ENCODE measurements at places on chromosomes 16 and 17.

DNA sequence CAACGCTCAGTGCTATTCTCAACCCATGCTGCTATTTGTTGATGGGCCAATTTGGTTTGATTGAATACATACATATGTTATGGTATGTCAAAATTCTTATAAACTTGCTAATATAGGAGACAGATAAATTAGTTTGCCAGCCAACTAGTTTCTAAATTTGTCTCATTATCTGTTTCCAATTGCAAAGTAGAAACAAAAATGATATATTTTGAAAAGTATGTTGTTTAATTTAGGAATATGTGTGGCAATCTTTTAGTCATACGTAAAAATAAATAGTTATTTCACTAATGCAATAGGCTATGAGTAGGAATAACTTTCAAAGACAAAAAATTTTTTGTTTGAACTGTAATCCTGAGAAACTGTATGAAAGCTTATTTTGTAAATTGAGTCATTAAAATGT is 210.6 kb upstream of the KCNJ16 start:
- DNase-seq = no peak

GRCh38 chr17:38660097-38661025 is 14.4 kb downstream of the EPOP start:
- no peak for DNase-seq

DNA sequence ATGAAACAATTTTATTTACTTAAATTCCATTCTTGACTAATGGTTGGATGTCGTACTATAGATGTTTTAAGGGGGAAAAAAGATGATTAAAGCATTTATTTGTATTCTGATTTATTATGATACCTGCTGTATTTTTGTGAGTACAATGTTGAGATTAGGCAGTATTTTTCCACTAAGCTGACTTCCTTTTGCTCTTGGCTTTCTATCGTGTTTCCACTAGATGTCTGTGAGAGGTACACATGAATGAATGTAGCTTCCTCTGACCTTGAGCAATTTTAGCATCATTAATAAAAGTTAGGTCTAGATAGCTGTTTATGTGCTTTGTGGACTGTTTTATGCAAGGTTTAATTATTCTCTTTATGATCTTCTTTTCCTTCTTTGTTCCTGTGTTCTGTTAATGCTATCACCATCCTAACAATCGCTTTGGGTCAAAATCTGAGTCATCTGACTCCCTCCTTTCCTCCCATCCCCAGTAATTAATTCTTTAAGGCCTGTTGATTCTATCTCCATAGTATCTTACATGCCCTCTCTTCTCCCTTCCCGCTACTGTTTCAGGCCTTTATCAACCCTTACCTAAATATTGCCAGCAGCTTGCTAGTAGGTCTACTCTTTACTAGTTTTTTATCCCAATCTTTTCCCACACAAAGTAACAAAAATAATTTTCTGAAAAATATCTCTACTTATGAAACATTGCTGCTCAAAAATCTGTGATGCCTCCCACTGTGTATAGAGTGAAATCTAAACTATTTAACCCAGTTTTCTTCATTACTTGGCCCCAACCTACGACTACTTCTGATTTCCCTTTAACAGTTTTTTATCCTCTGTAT is 76.0 kb downstream of the VMP1 start:
- peak; percentile 57 for DNase-seq

GRCh38 chr17:34168989-34169388 is 86.1 kb upstream of the CCL2 start:
- no peak for DNase-seq

GRCh38 chr17:45353043-45353442 is 36.2 kb upstream of the MAP3K14 start:
- DNase-seq = no peak
